Iris pigment epithelial cell (primary cell): ENCODE measurements at places on chromosomes 6 and 20.

DNA sequence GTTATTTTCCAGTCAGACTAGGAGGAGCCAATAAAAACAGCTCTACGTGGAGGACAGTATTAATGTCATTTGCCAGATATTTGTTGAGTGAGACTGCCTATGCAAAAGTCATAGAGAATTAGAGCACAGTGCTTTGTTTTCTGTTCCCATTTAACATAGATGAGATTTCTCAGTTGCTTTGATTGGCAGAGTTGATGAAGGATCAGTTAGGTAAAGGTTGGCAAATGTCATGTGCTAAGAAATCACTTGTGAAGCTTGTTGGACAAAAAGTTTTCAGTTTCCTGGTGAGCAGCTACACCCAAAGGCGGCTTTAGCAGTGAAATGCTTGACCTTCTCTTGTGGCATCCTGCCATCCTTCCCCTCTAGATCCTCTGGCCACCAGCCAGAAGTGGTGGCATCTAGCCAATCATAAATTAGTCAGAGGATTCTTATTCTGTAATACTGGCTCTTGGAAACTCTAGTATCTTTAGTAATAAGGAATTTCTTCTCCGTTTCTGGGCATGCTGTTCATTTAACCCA is 37.0 kb downstream of the BCKDHB start:
- peak; percentile 84 for DNase-seq

DNA sequence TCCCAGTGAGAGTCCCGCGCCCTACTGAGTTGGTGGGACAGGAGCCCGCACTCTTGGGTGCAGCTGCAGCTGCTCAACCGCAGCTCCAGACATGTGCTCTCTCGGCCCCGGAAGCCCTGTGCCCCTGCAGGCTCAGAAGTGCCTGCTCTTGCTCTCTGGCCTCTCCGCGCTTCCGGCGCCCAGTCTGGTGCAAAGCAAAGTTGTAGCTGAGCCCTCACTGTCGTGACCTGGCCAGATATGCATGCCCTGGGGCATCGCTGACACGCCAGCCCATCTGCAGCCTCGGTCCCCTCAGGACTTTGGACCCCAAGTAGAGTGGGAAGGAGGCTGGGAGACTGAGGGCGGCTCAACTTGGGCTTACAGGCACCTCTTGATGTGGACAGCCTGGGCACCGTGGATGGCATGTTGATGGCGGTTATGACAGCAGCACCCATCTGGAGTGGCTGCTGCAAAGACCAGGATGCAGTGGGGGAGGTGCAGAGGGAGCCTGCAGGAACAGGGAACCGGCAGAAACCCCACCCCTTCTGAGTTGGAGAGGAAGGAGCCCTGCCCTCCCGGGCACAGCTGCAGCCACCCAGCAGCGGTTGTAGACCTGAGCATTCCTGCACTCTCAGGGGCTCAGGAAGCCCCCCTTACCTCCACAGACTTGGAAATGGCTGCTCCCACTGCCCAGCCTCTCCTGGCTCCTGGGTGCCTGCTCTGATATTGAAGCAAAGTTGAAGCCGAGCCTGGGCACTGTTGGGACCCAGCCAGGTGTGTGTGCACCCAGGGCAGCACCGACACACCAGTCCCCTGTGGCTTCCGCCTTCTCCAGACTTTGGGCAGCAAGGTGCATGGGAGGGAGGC is 462.6 kb downstream of the TBC1D32 start:
- no peak for DNase-seq

DNA sequence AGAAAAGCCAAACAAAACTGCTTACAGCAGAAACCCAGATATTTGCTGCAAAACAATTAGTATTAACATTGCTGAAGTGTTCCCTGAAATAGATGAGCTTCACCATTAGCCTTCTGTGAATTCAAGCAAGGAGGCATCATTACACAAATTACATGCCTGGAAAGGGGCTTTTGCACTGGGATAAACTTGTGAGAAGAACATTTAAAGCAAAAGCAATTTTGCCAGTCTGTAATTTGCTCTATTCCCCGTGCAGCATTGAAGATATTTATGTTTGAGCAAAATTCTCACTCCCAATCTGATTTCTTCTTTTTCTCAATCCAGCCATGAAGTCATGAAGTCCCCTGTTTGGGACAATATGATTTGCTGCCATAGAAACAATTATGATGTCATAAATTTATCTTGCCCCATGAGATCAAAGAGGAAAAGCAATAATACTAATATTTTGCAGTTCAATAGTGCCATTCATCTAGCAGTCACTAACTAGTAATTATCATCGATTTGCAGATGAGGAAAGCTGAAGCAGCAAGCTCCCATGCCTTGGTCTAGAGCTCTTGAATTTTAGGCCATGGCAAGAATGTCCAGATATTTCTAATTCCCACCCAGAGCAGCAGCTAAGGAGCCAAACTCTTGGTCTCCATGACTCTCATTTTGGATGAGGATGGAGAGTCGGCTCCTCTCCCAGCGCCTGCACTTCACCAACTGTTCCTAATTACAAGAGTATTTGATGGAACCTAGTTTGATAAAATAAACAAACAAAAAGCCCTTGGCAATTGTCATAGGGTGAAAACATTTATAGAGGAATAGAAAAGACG is 49.5 kb upstream of the CCN6 start:
- DNase-seq: no peak

DNA sequence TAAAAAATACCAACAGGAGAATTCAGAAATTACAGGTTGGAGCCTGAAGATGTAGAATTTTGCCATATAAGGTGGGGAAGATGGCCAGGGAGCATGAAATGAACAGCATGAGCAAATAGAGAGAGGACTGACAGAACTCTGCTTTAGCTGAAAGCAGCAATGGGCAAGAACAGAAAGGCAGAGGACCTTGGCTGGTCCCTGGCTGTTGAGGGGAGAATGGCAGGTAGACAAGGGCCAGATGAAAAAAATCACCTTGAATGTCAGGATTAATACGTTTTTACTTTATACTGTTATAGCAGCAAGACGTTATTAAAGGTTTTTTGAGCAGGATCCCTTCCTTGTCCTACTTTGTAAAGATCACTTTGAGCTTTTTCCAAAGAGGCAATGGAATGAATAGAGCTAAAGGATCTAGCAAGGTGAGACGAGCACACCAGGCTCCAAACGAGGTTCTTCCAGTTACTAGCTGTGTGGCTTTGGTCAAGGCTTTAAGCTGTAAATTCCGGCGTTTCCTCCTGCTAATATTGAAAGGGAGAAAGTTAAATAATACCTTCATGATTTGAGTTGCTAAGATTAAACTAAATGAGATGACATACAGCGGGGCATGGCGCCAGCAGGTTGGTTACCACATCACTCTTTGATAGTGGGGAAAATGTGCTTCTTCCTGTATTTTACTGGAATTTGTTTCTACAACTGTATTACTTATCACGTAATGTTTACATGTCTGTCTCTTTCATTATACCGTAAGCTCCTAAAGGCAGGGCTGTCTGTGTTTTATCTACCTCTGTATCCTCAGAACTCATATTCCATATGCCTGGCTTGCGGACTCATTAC is 776 bp downstream of the PPIL1 start:
- peak; percentile 59 for DNase-seq

DNA sequence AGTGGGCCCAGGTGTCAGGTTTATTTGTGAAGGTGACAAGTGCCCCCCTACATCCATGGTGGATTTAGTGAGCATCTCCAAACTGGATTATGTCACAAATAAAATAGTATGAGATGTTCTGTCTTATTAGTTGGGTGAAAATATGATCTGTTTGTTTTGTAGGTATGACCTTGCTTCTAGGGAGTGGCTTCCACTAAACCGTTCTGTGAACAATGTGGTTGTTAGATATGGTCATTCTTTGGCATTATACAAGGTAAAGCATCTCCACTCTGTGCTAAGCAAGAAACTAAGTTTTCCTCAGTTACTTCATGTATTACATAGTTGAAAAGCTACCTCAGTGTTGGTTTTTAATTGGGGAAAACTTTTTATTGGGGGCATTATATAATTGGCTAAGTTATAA is 88.4 kb downstream of the ATRN start:
- DNase-seq: no peak

DNA sequence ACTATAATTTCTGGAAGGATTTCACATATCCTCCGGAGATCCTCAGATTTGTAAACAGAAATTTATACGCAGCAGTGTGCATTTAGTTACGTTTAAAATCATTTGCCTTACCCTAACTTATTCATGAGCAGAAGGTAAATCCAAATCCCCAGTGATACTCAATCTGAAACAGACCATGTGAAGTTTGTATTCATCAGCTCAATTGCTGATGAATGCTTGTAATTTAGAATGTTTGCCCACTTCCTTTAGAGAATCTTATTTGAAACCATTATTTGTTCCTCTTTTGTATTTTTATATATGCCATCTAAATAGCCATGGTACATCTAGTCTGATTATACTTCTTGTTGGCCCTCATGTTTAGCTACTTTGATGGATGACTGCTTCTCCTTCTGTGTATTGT is 15.4 kb downstream of the TAAR1 start:
- no peak for DNase-seq

DNA sequence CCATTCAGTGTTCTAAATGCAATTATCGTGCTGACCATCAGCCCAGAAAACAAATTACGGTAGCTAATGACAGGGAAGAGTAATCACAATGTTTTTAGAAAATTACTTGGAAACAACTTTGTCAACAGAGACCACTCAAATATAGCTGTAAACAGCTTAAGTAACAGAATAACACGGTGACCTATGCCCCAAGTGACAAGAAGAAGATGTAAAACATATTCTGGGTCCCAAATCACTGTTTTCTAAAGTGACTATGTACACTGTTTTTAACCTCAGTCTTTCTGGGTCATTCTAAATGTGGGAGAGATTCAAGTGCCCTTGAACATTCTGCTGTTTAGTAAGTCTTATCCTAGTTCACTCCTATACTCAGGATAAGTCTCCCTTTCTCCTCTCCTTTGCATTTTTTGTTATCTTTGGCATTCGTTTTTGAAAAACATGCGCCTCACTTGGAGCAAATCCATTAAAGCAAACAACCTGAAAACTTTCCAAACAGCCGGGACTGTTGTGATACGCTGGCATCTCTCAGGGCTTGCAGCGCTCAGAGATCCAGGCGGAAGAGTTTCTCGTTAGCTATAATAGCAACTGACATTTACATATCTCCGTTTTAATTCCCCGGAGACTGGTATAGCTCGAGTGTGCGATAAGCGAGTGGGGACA is 114.5 kb upstream of the SOX4 start:
- DNase-seq: peak; percentile 59

DNA sequence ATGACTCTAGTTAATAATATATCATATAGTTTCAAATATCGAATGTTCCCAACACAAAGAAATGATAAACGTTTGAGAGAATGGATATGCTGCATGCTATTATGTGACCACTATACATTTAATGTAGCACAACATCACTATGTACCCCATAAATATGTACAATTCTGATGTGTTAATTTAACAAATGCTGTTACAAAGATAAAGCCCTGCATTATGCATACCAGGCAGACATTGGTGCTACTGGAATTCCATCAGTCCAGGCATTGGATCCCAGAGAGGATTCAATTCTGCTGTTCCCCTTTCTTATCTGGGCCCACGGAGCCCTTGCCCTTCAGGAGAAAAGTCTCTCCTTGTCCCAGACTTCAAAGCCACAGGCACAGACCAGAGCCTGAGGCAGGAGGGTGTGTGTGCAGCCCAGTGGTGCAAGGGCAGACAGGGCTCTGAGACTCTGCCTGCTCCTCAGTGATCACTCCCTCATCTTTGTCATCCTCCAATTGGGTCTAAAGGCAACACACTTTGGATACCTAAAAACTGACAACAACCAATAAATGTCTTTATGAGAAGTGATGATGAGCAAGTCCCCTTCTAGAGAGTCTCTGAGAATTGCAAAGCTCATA is 45.2 kb downstream of the PSMG4 start:
- DNase-seq: no peak

DNA sequence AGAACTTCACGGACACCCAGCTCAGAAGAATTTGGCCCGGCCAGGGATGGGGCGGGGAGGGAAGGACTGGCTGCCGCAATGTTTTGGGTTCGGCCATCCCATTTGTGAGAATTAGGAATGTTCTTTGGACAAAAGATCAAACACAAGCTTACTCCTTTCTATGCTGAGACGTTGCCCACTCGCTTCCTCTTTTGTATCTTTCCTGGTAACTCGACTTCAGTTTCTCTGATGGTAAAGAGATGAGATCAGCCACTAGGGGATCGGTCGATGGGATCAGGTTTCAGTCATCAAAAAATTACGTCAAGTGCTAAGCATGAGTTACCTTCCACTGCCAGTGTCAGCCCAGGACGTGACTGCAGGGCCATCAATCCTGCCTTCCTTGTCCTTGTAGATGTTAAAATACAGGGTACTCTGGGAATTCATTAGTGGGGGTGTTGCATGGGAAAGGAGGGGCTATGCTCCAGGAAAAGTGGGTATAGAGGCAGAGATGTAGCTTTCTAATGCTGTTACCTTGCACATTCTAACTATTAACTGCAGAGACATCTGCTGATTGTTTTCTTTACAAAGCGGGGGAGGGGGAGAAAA is 190.2 kb downstream of the TSHZ2 start:
- peak; percentile 81 for DNase-seq

GRCh38 chr6:142653710-142654420 is 291.1 kb downstream of the HIVEP2 start:
- DNase-seq: no peak

- DNase-seq: peak; percentile 34
Measured at GRCh38 chr20:1108437-1108920, 9.9 kb upstream of the PSMF1 start.

DNA sequence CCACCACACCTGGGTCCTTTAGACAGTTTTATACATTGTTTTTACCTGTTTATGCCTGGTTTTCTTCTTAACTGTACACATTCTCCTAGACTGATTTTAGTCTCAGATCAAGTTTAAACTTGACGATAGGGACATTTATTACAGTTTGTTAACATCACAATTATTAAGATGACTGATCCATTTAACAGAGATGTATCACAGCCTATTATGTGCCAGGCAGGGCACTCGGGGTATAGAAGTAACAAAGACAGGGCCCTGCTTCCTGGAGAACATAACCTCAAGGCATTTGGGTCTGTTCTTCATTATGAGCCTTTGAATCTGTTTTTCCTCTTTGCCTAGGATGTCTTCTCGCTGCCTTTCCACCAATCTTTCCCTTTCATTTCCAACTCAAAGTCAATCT is 380.5 kb downstream of the ESR1 start:
- no peak for DNase-seq

- DNase-seq: peak; percentile 22
Measured at GRCh38 chr20:10433014-10433622, 904 bp downstream of the MKKS start.

- no peak for DNase-seq
Measured at GRCh38 chr6:156833755-156834154, 56.6 kb downstream of the ARID1B start.

- no peak for DNase-seq
Measured at GRCh38 chr6:73024598-73024997, 200.7 kb downstream of the KHDC1L start.

- no peak for DNase-seq
Measured at GRCh38 chr20:47173596-47174216, 182.8 kb downstream of the ZMYND8 start.

DNA sequence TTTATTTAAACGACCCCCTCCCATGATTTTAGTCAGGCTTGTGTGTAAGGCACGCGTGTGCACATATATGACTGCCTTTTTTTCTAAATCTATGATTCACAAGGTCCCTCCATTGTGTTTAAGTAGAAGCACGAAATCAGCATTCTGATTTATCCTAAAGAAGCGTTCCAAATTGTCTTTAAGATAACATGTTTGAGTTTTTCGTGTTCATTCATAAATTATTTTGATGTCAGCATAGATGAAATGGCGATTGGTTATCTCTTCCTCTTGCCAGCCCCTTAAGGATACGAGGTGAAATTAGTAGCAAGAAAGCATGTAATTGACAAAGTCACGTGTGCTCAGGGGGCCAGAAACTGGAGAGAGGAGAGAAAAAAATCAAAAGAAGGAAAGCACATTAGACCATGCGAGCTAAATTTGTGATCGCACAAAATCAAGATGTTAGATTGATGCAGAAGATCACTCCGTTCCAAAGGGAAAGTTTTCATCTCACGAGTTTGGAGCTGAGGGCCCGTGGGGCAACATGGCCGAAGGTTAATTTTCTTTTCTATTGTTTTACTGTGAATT is at the start of gene LIN28B:
Gene LIN28B, plus strand, starts transcription at position 377 of the 564 bp plus-strand sequence. Its CDS starts 144 bp downstream, at position 521.
- DNase-seq: no peak
